ENCODE measurements at places on chromosomes 1 and 21.

DNA sequence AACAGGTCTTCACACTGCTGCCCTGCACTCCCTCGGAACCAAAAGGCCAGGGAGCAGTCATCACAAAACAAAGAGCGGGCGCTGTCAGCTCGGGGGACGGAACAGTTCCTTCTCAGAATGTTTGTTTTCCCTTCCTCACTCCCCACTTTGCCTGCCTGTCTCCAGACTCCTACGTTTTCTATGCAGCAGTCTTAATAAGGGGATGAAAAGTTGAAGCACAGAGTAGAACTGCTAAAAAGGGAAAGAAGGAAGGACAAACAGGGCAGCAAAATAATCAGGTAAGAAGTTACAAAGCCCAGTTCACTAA, 738 bp upstream of the GPR161 start:
- DNase-seq, result no peak

DNA sequence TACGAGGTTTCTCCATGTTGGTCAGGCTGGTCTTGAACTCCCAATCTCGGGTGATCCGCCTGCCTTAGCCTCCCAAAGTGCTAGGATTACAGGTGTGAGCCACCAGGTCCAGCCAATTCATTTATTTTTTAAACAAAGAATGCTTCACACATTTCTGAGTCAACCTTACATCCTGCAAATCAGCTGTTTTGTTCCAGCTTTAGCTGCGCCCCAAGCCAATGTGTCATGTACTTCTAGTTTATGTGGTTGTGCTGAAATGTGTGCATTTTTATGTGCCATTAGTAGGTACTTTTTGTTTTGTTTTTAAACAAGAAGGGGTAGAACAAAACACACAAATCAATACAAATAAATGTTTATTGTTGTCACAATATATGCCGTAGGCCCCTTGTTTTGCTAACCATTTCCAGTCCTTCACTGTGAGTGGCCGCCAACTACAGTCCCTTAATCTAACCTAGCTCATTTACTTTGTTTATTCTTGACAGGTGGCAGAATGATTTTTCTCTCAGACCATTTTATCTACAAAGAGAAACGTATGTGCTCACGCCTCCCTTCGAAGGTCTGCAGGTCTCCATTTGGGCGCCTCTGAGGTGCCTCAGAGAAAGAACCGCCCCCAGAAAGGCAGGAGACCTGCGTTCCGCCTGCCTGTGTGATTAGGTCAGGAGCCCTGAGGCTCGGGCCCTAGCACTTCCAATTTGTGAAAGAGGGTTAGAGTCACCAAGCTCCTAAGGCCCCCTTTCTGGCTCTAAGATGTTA, 2.8 kb upstream of the CASQ2 start:
- no peak for DNase-seq

DNA sequence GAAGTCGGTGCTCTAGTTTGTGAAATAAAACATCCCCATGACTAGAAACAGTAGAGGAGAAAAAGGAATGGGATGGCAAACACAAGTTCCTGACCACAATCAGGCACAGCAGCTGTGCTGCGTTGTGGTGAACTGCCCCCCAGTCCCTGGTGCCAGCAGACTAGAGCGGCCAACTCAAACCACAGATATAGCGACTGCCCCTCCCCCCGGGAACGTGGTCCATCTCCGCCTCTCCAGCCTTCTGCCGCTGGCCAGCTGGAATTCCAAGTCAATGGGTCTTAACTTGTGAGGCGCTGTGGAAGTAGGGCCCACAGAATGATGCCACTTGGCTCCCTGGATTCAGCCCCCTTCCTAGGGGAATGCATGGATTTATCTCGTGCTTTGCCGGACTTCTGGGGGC, 41.6 kb upstream of the ZNF678 start:
- no peak for DNase-seq

- DNase-seq, result no peak
Observed at GRCh38 chr1:71916894-71917293, 365.4 kb downstream of the NEGR1 start.

GRCh38 chr1:118815909-118816308, 172.2 kb downstream of the TBX15 start:
- no peak for DNase-seq

DNA sequence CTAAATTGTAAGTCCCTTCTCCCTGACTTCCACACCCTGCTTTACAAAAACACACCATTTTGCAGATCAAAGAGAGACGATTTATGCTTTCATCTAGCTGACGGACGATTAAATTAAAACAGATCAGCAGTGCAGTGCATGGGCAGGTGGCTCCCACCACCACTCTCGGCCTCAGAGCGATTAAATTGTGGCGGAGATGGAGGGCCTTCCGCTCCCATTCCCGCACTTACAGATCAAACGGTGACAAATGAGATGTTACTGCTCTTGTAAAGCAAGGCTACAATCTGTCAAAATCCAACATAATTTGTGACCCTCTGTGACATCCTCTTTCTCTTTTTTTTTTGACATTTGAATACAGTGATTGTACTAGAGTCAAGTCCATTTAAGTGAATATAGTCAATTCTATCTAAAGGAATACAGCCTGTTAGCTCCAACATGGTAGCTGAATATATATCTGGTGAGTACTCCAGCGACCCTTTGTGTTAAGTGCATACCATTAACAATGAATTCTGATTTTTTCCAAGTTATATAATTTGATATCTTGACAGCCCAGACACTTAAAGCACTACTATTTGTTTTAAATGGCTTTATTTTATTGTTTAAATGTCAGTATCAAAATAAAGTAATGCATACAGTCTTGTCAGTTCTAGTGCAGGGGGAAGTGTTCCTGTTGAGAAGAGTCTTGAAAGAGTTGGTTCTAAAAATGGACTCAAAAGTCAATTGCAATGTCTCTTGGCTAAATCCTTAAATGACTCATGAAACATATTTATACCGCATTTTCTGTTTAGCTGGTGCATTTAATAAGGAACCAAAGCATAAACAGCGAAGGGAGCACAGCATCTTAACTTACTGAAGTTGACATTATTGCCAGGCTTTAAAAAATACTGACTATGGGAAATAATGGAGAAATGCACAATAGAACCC, 109.0 kb downstream of the ESRRG start:
- DNase-seq, result no peak

DNA sequence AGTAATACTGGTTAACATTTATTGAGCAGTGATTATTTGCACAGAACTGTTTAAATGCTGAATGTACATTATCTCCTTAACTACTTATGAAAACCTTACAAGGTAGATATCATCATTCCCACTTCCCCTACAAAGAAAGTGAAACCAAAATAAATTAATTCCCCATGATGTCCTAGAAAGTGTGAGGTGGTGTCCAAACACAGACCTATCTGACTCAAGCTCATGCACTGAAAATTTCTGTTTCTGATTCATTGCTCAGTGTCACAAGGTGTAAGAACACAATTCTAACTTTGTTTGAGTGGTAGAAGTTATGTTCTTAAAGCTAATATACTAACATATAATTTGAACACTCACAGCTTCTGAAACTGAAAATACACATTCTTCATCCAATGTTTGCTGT, 178.7 kb downstream of the MRPL39 start:
- DNase-seq, result no peak

GRCh38 chr1:39933956-39934941, 20.7 kb upstream of the MFSD2A start:
- no peak for DNase-seq

- no peak for DNase-seq
Observed at GRCh38 chr1:211468595-211468994, 23.4 kb downstream of the RD3 start.

- DNase-seq, result no peak
Observed at GRCh38 chr1:192108161-192108560, 50.1 kb upstream of the RGS18 start.

- DNase-seq, result no peak
Observed at GRCh38 chr1:27397110-27397509, 4.7 kb downstream of the GPR3 start.

GRCh38 chr1:32094746-32095521, 12.9 kb upstream of the KPNA6 start:
- no peak for DNase-seq

- no peak for DNase-seq
Observed at GRCh38 chr1:46635205-46635604, 18.6 kb upstream of the MOB3C start.

DNA sequence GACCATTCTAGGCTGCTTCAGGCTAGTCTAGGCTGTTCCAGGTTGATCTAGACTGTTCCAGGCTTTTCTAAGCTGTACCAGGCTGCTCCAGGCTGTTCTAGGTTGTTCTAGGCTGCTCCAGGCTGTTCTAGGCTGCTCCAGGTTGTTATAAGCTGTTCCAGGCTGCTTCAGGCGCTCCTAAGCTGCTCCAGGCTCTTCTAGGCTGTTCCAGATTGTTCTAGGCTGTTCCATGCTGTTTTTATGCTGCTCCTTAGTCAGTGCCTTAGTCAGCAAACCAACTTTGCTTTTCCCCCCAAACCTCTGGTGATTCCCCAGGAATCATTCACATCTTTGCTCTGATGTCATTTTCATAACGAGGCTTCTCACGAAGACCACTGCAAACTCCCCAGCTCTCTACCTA, 171.4 kb upstream of the GALNT2 start:
- no peak for DNase-seq

DNA sequence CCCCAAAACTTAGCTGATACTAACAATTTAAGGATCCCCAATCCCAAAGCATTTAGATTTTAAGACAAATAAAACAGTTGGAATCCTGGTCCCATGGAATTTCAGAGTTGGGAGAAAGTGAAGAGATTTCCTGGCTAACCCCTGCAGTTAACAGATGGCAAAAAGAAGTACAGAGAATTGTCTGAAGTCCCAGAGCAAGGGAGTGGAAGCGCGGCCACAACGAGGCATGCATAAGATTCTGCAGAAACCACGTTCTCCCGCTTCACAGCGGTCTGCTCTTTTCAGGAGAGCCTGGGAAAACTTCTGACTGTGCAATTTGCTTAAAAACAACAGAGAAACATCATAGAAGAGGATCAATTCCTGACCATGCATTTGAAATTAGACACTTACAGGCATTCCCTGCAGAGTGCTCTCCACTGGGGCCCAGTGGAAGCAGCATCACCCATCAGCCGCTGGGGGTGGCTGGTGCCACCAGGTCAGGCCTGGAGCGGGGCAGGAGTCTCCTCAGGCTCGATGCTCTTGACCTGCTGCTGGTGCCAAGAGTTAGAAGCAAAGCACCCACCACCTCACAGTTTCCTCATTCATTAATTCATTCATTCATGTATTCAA, 226.7 kb upstream of the POU3F1 start:
- no peak for DNase-seq

DNA sequence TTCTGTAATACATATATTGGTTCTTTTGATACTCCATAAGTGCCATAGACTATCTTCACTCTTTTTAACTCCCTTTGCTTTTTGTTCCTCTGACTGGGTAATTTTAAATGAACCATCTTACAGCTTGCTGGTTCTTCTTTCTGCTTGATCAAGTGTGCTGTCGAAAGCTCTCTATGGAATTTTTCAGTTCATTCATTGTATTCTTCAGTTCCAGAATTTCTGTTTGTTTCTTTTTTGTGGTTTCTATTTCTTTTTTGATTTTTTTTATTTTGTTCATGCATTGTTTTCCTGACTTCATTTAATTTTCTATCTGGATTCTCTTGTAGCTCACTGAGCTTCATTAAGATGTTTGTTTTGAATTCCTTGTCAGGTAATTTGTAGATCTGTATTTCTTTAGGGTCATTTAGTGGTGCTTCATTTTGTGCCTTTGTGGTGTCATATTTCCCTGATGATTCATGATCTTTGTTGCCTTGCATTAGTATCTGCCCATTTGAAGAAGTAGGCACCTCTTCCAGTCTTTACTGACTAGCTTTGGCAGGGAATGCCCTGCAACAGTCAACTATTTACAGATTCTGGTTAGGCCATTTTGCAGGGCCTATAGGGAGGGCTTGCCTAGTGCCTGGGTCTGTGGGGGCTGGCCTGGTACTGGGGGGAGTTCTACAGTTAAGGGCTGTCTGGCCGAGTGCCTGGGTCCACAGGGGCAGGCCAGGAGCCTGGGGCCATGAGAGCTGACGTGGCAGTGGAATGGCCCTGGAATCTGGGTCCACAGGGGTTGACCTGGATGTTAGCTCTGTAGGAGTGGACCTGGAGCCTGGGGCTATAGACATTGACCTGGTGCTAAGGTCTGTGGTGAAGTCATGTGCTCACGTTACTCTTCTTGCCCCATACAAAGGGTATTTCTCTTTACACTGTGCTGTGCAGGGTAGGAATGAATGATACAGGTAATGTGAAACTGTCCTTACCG, 89.7 kb downstream of the MAGI3 start:
- DNase-seq, result no peak
